ENCODE measurements at places on chromosomes 4 and X.

DNA sequence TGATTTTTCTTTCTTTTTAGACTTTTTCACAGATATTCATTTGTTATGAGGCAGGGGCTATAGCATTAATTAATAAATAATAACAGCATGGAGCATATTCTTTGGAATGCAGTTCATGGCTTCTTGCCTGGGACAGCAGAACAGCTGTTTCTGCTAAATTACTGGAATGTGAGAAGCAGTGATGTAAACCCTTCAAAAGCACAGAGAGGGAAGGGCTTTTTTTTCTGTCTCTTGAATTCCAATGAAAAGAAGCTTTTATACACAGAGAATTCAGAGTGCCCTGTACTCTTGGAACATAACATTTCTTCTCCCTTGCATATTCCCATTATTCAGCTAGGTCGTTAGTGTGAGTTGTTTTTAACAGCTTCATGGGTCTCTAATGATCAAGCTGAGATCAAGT, 28.5 kb upstream of the ANK2 start:
- DNase-seq = no peak

DNA sequence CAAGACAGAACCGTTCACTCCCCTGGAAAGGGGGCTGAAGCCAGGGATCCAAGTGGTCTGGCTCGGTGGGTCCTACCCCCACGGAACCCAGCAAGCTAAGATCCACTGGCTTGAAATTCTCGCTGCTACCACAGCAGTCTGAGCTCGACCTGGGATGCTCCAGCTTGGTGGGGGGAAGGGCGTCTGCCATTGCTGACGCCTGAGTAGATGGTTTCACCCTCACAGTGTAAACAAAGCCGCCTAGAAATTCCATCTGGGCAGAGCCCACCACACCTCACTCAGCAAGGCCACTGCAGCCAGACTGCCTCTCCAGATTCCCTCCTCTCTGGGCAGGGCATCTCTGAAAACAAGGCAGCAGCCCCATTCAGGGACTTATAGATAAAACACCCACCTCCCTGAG, 13.4 kb upstream of the PBDC1 start:
- DNase-seq = no peak

DNA sequence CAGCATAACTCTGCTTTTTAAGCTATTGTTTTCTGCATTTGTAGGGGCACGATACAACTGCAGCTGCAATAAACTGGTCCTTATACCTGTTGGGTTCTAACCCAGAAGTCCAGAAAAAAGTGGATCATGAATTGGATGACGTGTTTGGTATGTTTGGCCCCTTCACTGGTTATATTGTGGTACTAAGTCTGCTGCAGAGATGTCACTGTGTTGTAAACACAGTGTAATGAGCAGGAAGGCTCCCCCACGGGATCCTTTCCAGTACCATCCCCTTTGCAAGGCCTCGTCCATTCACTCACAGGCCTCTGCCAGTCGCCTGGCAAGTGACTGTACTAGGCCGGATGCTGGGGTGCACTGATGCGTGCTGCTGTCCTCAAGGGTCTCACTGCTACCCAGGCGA, 13.8 kb downstream of the CYP4V2 start:
- DNase-seq = no peak

- no peak for DNase-seq
These were observed 263.1 kb upstream of the KLF3 start for GRCh38 chr4:38400946-38401345.

DNA sequence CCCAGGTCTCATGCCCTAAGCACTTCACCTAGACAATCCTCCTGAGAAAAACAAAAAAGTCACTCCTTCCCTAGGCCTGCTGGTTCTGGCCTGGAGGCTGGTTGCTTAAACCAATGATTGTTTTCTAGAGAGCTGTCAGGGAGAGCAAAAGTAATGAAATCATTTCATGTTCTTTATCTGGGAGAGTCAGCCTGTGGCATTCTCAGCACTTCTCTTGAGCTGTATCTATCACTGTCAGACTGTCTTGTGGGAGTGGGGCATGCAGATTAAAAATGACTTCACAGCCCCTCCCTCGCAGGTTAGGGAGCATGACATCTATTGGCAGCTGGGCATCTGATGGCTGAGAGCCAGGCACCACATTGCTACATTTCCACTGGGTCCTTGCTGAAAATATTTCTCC, 20.4 kb upstream of the TMEM154 start:
- no peak for DNase-seq

- no peak for DNase-seq
These were observed 105.8 kb upstream of the DCLK2 start for GRCh38 chr4:149972407-149972806.

GRCh38 chr4:104649631-104650030, 154.9 kb upstream of the CXXC4 start:
- no peak for DNase-seq
